Large intestine (tissue), 12 donors: ENCODE measurements at places on chromosomes 1 and 21. TPM values are rescaled to one million over a fixed set of nuclear protein-coding genes. Genes with fewer than 3 reads are reported as not detected.

DNA sequence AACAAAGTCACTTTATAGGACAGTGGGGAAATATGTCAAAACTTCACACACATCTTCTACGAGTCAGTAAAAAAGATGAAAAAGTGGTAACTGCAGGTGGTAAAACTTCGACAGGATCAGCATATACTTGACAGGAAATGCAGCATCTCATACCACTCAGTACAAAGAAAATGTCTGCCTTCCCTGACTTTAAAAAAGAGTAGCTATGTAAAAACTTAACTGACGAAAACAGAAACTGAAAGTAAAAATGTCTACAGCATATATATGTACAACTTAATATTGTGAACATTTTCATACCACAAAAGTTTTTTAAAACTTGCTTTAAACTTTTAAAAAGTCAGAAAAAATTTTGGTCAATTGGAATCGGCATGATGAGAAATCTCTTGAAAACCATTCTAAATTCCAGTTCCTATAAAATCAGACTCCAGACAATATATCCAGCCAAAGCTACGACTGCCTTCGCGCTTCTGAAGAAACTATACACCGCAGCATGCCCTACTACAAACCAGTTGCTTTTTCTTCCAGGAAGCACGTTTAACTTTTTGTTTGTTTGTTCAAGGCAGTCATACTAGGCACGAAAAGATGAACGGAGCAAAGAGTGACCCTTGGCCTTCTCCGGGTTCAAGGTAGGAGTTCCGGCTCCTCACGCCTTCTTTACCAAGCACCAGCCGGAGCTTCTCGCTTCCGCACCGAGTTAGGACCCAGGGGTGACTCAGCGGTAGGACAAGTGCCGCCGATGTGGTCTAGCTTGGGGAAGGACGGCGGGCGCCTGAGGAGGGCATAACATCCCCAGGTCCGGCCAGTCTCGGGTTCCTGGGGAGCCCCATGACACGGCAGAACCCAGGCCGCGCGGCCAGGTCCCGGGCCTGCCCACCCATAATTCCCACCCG is 612 bp downstream of the PSMA5 start:
- peak; percentile 56 for DNase-seq

Gene TNNT2
- polyA plus RNA-seq = 20.8 TPM

Gene ATP1A4
- polyA plus RNA-seq = 0.27 TPM

Gene SPRR1B
- polyA plus RNA-seq = not detected

GRCh38 chr1:170789063-170789462 is 125.1 kb downstream of the PRRX1 start:
- no peak for DNase-seq

Gene LRRC53
- polyA plus RNA-seq = 0.25 TPM

DNA sequence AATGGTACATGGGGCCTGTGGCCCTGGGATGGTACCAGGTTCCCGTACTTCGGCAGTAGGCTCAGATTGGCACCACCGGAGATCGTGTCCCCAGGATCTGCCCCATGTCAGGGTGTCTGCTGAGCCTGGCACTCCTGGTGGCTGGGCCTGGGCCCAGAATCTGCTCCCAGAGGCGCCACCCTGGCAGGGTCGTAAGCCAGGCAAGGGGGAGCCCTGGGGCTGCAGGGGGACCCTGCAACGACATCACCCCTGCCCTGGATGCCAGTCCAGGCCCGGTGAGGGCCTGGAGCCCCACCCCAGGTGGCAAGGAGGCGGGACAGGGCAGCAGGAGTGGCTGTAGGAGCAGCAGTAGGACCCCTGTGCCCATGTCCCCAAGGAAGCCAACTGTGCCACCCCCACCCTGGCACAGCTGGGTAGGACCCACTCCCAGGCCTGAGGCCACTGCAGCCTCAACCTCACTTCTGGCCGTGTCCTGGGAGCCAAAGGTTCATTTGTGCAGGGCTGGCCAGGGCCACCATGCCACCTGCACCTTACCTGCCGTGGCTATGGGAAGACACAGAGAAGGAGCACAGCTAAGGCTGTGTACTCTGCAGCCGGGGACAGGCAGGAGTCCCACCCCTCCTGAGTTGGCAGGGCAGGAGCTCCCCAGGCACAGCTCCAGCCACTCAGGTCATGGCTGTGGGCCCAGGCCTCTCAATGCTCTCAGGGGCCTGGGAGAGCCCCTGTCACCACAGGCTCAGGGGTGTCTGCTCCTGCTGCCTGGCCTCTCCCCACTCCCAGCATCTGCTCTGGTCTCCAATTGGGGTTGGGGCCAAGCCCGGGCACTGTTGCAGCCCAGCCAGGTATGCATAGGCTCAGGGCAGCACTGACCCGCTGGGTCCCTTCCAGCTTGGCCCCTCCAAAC is 141.7 kb downstream of the EIF4G3 start:
- DNase-seq = no peak
